CD4-positive, alpha-beta T cell treated with Interleukin-1 beta for 1 hour (primary cell): ENCODE measurements at places on chromosomes 5 and 9.

DNA sequence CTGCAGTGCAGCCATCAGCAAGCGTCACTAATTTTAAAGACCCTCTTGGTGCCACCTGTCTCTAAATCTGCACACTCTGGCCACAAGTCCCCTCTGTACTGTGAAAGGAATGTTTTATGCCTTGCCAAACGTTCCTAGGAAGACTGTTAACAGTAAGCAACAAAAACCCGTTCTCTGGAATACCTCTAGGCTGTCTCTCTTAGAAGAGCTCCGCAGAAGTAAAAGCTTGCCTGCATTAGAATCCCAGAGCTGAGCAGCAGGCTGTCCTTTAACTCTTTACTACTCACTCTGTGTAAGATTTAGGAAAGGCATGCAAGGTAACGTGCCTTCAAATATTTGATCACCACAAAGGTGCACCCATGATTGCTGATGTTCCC lies 53.9 kb upstream of the C9orf72 start:
- no peak for DNase-seq

DNA sequence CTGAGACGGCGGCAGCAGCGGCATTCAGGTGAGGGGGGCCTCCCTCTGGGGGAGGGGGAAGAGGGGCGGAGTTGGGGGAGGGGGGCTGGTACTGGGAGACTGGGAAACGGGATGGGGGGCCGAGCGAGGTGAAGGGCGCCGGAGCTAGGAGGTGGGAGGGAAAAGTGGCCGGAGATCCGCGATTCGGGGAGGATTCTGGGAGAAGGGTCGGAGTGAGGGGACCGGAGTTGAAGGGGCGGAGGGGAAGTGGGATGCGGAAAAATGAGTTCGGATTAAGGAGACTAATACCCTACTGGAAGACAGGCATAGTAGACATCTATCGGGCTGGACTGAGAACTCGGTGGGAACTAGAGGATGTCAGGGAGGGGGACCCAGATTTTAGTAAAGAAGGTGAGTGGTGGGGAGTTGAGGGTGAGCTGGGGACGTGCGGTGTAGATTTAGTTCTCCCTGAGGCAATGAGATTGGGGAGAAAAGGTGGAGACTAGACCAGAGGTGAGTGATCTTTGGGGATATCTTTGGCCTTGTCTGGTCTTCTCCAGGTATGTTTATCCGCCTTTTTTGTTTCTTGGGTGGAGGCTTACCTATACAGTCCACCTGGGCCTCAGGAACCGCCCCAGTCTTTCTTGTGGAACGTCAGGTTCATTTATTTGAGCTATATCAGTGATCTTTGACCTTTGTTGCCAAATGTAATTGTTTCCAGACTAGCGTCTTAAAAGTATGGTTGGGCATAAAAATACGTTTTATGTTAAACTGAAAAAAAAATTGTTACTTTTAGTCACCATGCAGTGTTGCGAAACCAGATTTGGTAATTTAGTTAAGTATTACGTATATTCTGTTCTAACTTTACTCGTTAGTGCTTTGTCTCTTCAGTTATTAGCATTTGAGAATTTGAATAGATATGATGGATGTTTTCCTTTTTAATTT lies 632 bp downstream of the UBAP1 start:
- DNase-seq = peak; percentile 13

DNA sequence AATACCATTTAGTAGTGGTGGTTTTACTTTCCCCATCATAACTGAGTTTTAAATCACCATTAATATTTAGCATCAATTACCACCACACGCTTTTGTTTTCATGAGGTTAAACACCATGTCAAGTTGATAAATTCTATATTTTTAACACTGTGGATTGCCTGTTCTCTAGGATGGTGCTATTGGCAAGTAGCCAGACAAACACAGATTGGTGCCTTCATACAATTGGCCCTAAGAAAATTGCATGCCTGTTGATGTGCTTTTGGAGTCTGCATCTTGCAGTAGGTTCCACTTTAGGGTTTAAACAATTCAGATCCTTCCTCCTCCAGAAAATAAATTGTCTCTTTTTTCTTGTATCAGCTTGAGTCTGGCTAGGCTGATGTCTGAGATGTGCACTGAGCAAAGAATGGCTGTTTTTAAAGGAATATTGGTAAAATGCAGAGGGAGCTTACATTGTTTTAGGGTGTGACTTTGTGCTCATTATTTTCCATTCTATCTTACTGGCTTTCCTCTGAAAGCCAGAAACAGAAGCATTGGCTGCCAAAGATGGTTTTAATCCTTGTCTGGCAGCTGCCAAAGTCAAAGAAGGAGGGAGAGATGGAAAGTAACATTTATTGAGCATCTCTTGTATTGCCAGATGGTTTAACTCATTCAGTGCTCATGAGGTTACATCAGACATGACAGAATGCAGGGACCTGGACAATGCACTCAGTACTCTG lies 19.6 kb upstream of the MAN2A1 start:
- DNase-seq = no peak

- DNase-seq = no peak
Measured at GRCh38 chr9:135095470-135096407, 8.3 kb downstream of the OLFM1 start.

DNA sequence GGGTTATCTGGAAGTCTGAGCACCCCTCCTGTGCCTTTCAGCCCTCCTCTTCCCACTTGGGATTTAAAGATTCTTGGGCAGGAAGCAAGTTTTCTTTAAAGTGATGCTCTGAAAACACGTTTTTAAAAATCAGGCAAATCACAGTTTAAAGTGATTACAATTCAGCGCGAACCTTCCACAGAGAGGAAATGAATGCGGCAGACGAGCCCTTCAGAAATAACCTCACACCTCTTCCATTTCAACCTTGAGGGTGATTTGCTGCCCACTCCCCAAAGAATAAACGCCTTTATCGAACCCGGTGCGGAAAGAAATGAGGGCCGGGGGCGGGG lies 2.3 kb upstream of the EFNA5 start:
- DNase-seq = no peak

DNA sequence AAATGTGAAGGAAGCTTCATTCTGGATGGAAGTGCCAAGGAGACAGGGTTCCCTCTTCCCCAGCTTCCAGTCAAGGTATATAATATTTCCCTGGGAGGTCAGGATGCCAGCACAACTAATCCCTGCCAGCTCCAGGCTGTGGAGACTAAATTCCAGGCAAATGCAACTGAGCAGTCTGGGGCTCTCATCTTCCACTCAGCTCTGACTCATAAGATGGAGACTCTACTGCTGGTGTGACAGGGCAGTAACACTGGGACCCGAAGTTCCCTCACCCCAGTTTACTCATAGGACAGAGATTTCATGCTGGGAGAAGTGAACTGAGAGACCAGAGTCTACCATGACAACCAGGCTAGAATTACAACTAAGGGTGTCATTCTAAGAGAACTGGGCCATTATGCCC lies 235.4 kb downstream of the FSTL4 start:
- no peak for DNase-seq
